ENCODE measurements at places on chromosomes 6 and 20. TPM values are rescaled to one million over a fixed set of nuclear protein-coding genes. Genes with fewer than 3 reads are reported as not detected.

The PBX2 gene
- 29.6 TPM for polyA plus RNA-seq

The CDSN gene
- not detected for polyA plus RNA-seq

The OOEP gene
- polyA plus RNA-seq = 0.26 TPM

The FRS3 gene
- polyA plus RNA-seq = 4.8 TPM

The LAMA4 gene
- polyA plus RNA-seq = 2.4 TPM

The GRM4 gene
- 0.05 TPM for polyA plus RNA-seq

The KCNG1 gene
- 0.35 TPM for polyA plus RNA-seq

The SLC22A2 gene
- polyA plus RNA-seq = not detected

DNA sequence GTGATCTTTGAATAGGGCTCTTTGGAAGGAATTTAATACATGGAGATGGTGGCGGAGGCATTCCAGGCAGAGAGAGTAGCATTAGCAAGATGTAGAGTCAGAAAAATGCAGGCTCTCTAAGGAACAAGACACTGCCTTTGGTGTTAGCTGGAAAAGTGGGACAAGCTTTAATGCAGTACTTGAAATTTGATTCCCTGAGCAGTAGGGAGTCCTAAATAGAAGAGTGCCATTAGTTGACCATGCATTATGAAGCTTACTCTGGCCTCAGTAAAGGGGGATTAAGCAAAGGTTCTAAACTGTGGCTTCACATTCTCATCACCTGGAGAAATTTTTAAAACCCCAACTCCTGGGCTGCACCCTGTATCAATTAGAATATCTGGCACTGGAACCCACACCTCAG is 494.8 kb upstream of the SOX4 start:
- H3K27ac ChIP-seq = no peak overlapping the region
- no peak overlapping the region for H3K4me3 ChIP-seq
- no peaks in the 10 kb centered on the region for H3K27me3 ChIP-seq
- no peak for DNase-seq

DNA sequence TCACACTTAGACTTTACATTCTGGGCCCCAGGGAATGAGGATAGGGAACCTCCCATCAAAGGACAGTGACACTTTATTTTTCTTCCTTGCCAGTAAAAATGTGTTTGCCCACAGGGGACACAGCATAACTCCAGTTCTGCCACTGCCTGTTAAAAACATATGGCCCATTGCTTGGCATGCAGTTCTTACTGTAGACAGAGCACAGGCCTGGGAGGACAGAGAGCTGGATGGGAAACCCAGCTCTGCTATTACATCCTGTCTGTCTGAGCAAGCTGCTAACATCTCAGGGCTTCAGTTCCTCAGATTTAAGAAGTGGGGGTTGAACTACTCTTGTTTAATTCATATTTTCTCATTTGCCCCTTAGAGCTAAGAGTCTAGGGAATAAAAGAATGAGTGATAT is 120.2 kb downstream of the AKAP7 start:
- H3K27me3 ChIP-seq = no peaks in the 10 kb centered on the region
- no peak for DNase-seq
- no peak overlapping the region for H3K4me3 ChIP-seq
- H3K4me1 ChIP-seq = peaks cover 26% of the 10 kb centered on the region
- H3K36me3 ChIP-seq = no peaks in the 10 kb centered on the region

DNA sequence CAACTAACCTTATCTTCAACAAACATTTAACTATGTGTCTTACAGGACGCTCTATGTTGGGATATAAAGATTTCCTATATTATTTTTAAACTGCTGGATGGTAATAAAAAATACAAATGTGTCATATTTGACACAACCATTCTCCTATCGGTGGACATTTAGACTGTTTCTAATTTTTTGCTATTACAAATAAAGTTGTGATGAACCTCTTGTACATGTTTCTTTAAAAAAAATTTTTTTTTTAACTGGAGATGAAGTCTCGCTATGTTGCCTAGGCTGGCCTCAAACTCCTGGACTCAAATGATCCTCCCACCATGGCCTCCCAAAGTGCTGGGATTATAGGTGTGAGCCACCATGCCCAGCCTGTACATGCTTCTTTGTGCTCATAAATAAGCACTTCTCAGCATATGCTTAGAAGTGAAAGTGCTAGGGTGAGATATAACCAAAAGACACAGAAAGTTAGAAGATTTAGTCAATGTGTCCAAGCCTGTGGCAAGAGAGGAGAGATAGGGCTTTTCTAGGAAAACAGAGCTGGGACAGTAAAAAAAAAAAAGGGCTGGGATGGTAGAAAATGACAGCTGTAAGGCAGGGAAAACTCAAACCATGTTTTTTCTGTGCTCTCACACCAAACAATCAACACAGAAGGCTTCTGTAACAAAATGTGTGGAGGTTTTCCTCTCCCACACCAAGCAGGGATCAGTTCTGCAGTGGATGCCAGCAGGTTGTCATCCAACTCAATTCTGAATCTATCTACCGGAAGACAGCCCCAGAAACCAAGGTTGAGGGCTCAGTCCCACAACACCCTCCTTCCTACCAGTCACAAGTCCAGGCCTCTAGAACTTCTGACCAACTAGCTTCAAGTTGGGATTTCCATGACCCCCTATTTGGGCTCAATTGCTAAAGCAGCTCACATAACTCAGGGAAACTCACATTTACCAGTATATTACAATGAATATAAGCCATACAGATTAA is 70.0 kb upstream of the SMIM29 start:
- peak overlapping the region; percentile 48 for H3K27ac ChIP-seq
- no peak overlapping the region for H3K4me3 ChIP-seq
- no peaks in the 10 kb centered on the region for H3K27me3 ChIP-seq
- DNase-seq = no peak

DNA sequence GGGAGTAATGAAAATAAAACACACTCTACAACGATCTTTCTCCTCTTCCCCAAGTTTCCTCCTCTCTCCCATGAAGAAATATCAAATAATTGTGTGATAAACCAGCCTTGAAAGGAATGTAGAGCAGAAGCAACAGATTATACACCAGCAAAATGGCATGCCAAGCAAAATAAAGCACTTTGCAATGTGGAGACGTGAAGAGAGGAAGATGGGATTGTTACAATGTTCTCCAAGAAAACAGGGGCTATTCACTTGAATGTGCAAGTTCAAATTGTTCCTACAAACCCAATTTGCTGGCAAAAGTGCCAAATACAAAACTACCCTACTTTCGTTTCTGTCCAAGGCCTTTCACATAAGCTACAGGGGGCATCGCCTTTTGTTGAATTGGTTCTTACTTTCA is 185.1 kb downstream of the PDE7B start:
- no peaks in the 10 kb centered on the region for H3K36me3 ChIP-seq
- no peak overlapping the region for H3K4me3 ChIP-seq
- no peak overlapping the region for H3K27ac ChIP-seq
